SJSA1 (cell line): ENCODE measurements at places on chromosomes 3 and 15. TPM values are rescaled to one million over a fixed set of nuclear protein-coding genes. Genes with fewer than 3 reads are reported as not detected.

- H3K4me1 ChIP-seq: no peaks in the 10 kb centered on the region
- no peak overlapping the region for H3K27ac ChIP-seq
- H3K27me3 ChIP-seq: no peaks in the 10 kb centered on the region
Measured at GRCh38 chr15:47331829-47332393, 385.4 kb upstream of the SEMA6D start.

- H3K27me3 ChIP-seq: no peaks in the 10 kb centered on the region; the same call in 1 of the 2 replicates
- no peak overlapping the region for H3K4me3 ChIP-seq
- peaks cover 10% of the 10 kb centered on the region for H3K4me1 ChIP-seq
- H3K36me3 ChIP-seq: no peaks in the 10 kb centered on the region
- H3K27ac ChIP-seq: no peak overlapping the region
Measured at GRCh38 chr3:184474897-184475296, 86.7 kb upstream of the EPHB3 start.

GRCh38 chr15:43007551-43007950, 87.0 kb upstream of the TTBK2 start:
- H3K4me1 ChIP-seq: no peaks in the 10 kb centered on the region
- DNase-seq: no peak
- H3K27ac ChIP-seq: no peak overlapping the region
- H3K4me3 ChIP-seq: no peak overlapping the region
- H3K36me3 ChIP-seq: peaks cover 54% of the 10 kb centered on the region
- H3K27me3 ChIP-seq: no peaks in the 10 kb centered on the region

GRCh38 chr3:44066806-44067205, 174.9 kb upstream of the TOPAZ1 start:
- H3K36me3 ChIP-seq: no peaks in the 10 kb centered on the region
- no peaks in the 10 kb centered on the region for H3K4me1 ChIP-seq
- H3K4me3 ChIP-seq: no peak overlapping the region
- H3K27ac ChIP-seq: no peak overlapping the region
- H3K27me3 ChIP-seq: no peaks in the 10 kb centered on the region

- peaks cover 51% of the 10 kb centered on the region for H3K36me3 ChIP-seq
- no peaks in the 10 kb centered on the region for H3K27me3 ChIP-seq
- no peaks in the 10 kb centered on the region for H3K4me1 ChIP-seq
Measured at GRCh38 chr3:37155782-37156181, 18.6 kb downstream of the LRRFIP2 start.

- no peaks in the 10 kb centered on the region for H3K27me3 ChIP-seq
- H3K36me3 ChIP-seq: peaks cover 18% of the 10 kb centered on the region
- DNase-seq: no peak
- H3K4me3 ChIP-seq: no peak overlapping the region
- H3K27ac ChIP-seq: peak overlapping the region; percentile 12; the same call in 1 of the 2 replicates
Measured at GRCh38 chr15:85527895-85528294, 147.5 kb downstream of the AKAP13 start.

- H3K36me3 ChIP-seq: no peaks in the 10 kb centered on the region
- no peak overlapping the region for H3K4me3 ChIP-seq
- no peaks in the 10 kb centered on the region for H3K27me3 ChIP-seq
- DNase-seq: peak; percentile 51
- H3K27ac ChIP-seq: no peak overlapping the region
- H3K4me1 ChIP-seq: peaks cover 17% of the 10 kb centered on the region
Measured at GRCh38 chr15:69729167-69729748, 276.6 kb downstream of the RPLP1 start.

DNA sequence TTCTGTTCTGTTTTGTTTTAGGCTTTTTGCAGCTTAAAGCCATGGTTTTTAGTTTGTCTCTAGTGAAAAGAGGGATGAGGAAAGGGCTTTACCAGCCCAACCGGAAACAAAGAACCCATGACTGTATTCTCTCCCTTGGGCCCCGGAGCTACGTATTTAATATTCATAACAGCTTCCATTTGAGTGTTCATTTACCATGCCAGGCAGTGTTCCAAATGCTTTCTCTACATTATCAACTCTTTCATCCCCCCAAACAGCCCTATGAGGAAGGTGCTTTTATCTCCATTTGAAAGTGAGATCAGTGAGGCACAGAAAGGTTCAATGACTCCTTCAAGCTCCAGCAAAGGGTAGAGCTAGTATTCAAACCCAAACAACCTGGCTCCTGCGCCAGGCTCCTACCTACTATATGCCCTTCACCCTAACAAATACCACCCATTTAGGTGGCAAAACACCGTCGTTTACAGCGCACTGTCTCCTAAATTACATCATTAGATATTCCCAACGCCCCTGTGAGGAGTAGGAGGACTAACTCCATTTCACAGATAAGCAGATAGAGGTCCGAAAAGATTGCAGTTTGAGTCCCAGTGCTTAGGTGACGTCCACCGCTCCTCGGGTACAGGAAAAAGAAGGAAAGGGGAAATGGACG, 27.9 kb downstream of the GTPBP8 start:
- peaks cover 38% of the 10 kb centered on the region for H3K36me3 ChIP-seq
- DNase-seq: no peak
- H3K27me3 ChIP-seq: no peaks in the 10 kb centered on the region
- H3K4me3 ChIP-seq: peak overlapping the region; percentile 78

GRCh38 chr3:38823722-38824121, 7.7 kb upstream of the SCN10A start:
- H3K36me3 ChIP-seq: no peaks in the 10 kb centered on the region

- no peak overlapping the region for H3K27ac ChIP-seq
- no peaks in the 10 kb centered on the region for H3K27me3 ChIP-seq
- DNase-seq: no peak
Measured at GRCh38 chr15:64090527-64090926, 3.1 kb downstream of the CIAO2A start.

DNA sequence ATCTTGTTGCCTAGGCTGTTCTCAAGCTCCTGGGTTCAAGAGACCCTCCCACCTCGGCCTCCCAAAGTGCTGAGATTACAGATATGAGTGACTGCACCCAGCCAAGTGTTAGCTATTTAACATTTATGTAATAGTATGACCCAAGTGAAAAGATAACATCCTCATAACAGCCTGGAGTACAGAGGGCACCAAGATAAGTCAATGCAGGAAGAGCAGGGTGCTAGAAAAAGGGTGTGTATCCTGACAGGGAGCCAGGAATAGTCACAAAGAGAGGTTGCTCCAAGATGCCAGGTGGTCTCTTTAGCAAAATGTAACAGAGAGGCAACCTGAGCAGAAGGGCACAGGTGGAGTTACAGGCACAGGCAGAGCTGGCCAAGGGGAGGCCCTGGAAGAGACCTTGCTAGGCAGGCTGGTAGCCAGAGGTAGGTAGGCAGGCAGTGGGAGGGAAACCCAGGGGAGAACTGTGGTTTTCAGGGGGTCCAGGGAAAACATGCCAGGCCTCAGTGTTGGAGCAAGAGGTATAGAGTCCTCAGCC, 277.4 kb downstream of the ERC2 start:
- no peak for DNase-seq
- H3K4me3 ChIP-seq: no peak overlapping the region
- H3K27ac ChIP-seq: no peak overlapping the region
- no peaks in the 10 kb centered on the region for H3K36me3 ChIP-seq

DNA sequence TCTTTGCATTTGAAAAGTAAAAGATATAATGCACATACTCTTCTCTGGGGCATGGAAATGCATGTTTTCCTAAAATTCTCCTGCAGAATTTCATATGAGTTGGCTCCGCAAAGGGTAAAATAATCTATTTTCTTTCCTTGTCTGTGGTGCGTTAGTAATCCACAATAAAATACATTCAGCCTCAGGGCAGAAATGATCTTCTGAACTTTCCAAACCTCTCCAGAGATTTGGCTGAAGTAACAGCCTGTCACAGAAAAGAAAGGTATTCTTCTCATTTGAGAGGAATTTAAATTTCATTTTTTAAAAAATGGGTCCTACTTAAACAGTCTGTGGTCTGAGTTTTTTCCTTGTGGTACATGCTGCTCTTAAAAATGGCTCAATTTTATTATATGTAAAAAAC, 182.7 kb upstream of the DCBLD2 start:
- DNase-seq: no peak
- no peaks in the 10 kb centered on the region for H3K27me3 ChIP-seq
- H3K4me3 ChIP-seq: no peak overlapping the region
- no peak overlapping the region for H3K27ac ChIP-seq

- peak; percentile 61 for DNase-seq
- no peaks in the 10 kb centered on the region for H3K36me3 ChIP-seq
- no peak within 1 kb of the TSS for H3K27ac ChIP-seq
- 0 out of 2 replicates have a peak, but pooled peaks cover 5% of the 10 kb centered on the region for H3K27me3 ChIP-seq
- peaks cover 10% of the 10 kb centered on the region; the same call in 1 of the 2 replicates for H3K4me1 ChIP-seq
Measured at GRCh38 chr3:155079746-155080487, at the start of gene MME. Gene MME, plus strand, starts transcription at chr3:155080319. Its CDS starts 3,849 bp downstream, at chr3:155084168.

DNA sequence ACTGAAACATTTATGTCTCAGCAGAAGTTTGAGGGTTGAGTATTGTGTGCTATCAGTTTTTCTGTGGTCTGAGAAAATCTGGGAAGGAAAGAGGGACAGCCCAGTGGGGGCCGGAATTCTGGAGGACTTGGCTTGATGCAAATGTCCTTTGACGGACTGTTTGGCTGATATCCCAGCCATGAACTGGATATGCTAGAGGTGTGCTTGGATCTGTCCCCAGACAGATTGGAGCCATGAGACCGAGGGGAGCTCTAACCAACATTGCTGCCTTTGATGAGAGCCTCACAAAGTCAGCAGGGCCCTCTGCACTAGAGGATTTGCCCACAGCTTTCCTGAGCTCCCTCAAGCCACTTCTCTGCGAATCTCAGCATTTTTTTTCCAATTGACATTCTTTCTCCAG, 405.6 kb downstream of the NTRK3 start:
- H3K36me3 ChIP-seq: no peaks in the 10 kb centered on the region
- H3K4me3 ChIP-seq: no peak overlapping the region
- no peak for DNase-seq

DNA sequence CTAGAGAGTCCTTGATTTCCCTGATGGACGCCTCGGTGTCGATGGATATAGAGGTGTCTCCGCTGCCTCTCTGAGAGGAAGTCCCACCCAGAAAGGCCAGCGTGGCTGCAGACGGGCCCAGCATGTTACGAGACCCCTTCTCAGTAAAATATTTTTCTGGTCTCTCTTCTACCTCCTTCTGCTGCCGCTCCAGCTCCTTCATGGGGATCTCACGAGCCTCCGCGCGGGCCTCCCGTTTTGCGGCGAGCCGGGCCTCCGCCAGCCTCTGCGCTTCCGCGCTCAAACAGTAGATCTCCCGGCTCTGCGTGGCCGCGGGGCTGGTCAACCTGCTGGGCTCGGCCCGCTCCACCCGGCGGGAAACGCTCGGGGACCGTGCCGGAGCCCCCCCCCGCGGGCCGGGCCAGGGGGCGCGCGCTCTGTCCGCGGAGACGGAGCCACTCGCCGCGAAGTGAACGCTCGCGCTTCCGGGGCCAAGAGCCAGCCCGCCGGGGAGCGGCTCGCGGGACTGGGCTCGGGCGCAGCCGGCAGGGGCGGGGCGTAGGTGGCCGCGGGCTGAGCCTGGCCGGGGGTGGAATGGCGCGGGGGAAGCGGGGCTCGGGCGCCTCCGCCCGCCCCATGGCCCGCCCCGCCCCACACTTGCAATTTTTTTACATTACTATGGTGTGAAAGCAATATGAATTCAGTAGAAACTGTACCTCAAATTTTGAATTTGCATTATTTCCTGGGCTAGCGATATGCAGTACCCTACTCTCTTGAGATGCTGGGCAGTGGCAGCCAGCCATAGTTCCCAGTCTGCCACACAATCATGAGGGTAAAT, 10.2 kb upstream of the KCNMB3 start:
- no peaks in the 10 kb centered on the region for H3K27me3 ChIP-seq
- peaks cover 8% of the 10 kb centered on the region for H3K4me1 ChIP-seq
- peak; percentile 69 for DNase-seq
- no peaks in the 10 kb centered on the region for H3K36me3 ChIP-seq
- H3K27ac ChIP-seq: peak overlapping the region; percentile 54

- no peak for DNase-seq
- H3K27ac ChIP-seq: no peak overlapping the region
- no peaks in the 10 kb centered on the region for H3K27me3 ChIP-seq
- no peaks in the 10 kb centered on the region for H3K36me3 ChIP-seq
- no peak overlapping the region for H3K4me3 ChIP-seq
Measured at GRCh38 chr3:124057420-124057819, 65.5 kb upstream of the ROPN1 start.

- no peak overlapping the region for H3K27ac ChIP-seq
- no peak for DNase-seq
- no peak overlapping the region for H3K4me3 ChIP-seq
- H3K4me1 ChIP-seq: no peaks in the 10 kb centered on the region
Measured at GRCh38 chr3:35385271-35385670, 254.1 kb upstream of the ARPP21 start.

- H3K36me3 ChIP-seq: no peaks in the 10 kb centered on the region
- H3K4me1 ChIP-seq: peaks cover 5% of the 10 kb centered on the region
- DNase-seq: no peak
Measured at GRCh38 chr3:124063197-124063909, 71.4 kb upstream of the ROPN1 start.

GRCh38 chr3:20068512-20069177, 28.4 kb downstream of the KAT2B start:
- DNase-seq: no peak
- no peak overlapping the region for H3K27ac ChIP-seq
- no peaks in the 10 kb centered on the region for H3K36me3 ChIP-seq

DNA sequence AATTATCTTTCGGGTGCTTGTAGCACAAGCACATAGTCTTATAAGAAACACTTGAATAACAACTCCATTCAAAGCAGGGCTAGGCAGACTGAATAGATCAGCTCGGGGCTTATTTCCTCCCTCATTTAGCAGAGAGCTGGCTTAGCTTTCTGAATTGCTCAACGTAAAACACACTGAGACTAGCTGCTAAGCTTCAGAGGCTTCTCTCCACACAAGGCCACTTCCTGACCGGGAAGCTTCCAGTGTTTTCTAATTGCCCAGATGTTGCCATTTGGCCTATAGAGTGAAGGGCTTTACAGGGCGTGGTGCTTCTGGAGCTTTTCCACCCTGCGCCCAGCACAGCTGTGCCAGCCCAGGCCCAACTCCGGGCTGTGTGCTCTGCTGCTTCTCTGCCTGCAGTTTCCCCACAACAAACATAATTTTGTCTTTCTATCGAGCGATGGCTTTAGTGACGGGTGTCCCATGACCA, 16.6 kb downstream of the FAM240A start:
- no peak overlapping the region for H3K27ac ChIP-seq
- no peaks in the 10 kb centered on the region; the same call in 1 of the 2 replicates for H3K27me3 ChIP-seq
- peak; percentile 2 for DNase-seq
- no peaks in the 10 kb centered on the region for H3K4me1 ChIP-seq
- no peaks in the 10 kb centered on the region for H3K36me3 ChIP-seq

DNA sequence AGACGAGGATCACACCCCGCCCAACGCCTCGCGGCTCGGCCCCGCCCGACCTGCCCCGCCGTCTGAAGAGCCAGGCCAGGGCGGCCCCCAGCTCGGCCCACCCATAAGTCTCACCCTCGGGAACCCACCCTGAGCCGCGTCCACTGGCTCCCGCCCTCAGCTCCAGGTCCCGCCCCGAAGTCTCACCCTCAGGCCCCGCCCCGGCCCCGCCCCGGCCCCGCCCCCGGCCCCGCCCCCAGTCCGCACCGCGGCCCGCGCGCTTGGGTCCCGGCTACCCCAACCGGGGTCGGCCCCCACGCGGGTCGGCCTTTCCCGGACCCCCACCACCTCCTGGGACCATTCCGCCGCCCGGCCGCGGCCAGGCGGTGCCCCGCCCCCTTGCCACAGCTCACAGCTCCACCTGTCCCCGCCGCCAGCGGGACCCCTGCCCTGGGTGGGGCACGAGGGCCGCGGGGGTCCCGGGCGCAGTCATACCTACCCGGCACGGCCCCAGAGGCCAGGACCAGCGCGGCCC, 489 bp downstream of the CSPG5 start:
- DNase-seq: no peak
- no peak overlapping the region for H3K27ac ChIP-seq
- H3K4me3 ChIP-seq: peak overlapping the region; percentile 37
- no peaks in the 10 kb centered on the region for H3K36me3 ChIP-seq

CPN2 gene
- total RNA-seq: not detected in 2 replicates

MESP2 gene
- not detected in 2 replicates for total RNA-seq

ANAPC13 gene
- total RNA-seq: 81.9 and 109 TPM in 2 replicates

NAA50 gene
- total RNA-seq: 165 and 166 TPM in 2 replicates

KBTBD13 gene
- total RNA-seq: not detected in 2 replicates

PLA2G4B gene
- 2.2 and 2.7 TPM in 2 replicates for total RNA-seq
